Activated naive CD4-positive, alpha-beta T cell (primary cell): ENCODE measurements at places on chromosomes 11 and 22.

GRCh38 chr22:25509374-25509791 is 55.1 kb upstream of the GRK3 start:
- no peak for DNase-seq

- DNase-seq, result no peak
Measured at GRCh38 chr11:97937501-97937900, 1083.2 kb upstream of the CNTN5 start.

GRCh38 chr22:50242406-50242949 is 2.3 kb downstream of the TUBGCP6 start:
- no peak for DNase-seq

GRCh38 chr11:124971810-124972209 is 17.8 kb downstream of the CCDC15 start:
- DNase-seq, result no peak

GRCh38 chr11:123525511-123525918 is 95.4 kb downstream of the GRAMD1B start:
- no peak for DNase-seq

DNA sequence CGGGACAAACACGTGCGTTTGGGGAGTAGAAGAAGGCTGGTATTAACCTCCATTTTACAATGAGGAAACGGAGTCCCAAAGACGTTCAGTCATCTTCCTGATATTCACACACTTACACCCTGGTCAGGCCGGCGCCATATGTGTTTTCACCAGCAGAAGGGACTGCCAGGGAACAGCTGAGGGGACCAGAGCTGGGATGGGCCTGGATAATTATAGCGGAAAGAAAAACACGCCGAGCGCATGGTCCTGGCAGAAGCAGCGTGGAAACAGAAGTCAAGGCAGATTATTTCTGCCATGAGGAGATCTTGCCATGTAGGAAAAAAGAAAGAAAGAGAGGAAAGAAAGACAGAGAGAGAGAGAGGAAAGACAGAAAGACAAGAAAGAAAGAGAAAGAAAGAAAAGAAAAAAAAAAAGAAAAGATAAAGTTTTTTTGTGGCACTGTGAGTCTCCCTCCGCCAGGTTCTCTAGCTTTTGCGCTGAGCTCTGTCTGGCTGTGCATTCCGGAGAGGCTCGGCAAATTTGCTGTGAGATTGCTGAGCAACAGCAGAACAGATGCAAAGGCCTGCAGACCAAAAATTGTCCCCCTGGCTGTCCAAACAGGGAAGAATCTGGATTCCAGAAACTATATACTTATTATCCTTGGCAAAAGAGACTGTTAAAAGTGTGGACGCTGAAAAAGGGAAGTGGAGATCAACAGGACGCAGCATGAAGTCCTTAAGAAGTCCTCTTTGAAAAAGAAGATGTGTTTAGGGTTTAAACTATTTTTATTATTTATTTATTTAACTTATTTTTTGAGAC is 1.3 kb upstream of the UCP2 start:
- DNase-seq, result no peak

DNA sequence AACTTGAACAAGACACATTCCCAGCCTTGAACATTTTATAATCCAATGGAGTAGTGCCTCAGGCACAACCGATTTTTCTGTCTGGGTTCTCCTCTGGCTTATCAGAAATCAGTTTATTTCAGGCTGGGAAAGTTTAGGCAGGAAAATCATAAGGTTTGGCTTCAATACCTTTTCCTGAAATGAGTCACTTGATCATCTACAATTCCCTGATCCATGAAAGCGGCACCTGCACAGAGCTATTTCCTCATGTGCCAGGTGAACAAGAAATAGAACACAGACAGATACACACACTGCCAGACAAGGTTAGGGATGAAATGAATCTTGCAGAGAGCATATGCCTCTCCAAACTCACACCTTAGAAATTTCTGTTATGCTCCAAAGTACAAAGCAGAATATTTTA is 106.7 kb upstream of the OR9G4 start:
- DNase-seq, result no peak

- DNase-seq, result no peak
Measured at GRCh38 chr11:107789767-107790166, 68.8 kb downstream of the SLC35F2 start.

DNA sequence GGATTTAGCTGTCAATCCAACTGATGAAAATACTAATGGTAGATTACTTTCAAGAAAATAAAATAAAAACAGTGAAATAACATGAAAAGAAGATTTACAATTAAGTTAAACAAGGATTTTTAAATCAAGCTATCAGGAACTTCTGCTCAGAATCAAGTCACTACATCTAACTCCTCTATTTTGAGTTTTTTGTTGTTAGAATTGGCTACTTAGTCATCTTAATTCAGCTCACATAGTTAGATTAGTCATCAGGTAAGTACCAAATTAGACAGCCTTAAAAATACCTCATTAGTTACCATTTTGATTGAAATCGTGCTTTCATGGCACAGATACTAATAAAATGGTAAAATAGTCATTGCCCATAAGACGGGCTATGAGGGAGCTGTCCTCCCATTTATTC is 35.8 kb downstream of the BTG4 start:
- no peak for DNase-seq

DNA sequence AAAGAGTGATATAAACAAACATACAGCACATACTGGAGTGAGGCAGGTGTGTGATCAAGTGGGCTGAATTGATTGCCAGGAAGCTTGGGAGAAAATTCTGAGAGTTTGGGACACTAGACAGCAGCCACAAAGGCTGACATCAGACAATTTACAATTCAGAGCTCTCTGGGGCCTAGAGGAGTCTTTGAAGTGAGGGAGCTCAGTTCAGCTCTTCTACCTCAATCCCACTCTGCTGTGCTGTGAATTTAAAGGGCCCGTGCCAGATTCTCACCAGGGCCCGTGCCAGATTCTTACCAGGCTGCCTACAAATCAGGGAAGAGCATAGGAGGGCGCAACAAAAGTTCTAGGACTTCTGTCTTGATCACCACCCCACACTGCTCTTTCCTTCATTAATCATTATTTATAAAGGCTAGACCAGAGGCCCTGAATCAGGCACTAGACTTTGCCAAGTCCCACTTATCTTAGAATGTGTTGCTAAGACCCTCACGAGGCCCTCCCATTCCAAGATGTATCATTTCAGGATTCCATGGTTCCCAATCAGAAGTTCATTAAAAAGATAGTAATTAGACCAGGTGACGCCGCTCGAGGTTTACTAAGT is 112.4 kb downstream of the KIRREL3 start:
- no peak for DNase-seq

DNA sequence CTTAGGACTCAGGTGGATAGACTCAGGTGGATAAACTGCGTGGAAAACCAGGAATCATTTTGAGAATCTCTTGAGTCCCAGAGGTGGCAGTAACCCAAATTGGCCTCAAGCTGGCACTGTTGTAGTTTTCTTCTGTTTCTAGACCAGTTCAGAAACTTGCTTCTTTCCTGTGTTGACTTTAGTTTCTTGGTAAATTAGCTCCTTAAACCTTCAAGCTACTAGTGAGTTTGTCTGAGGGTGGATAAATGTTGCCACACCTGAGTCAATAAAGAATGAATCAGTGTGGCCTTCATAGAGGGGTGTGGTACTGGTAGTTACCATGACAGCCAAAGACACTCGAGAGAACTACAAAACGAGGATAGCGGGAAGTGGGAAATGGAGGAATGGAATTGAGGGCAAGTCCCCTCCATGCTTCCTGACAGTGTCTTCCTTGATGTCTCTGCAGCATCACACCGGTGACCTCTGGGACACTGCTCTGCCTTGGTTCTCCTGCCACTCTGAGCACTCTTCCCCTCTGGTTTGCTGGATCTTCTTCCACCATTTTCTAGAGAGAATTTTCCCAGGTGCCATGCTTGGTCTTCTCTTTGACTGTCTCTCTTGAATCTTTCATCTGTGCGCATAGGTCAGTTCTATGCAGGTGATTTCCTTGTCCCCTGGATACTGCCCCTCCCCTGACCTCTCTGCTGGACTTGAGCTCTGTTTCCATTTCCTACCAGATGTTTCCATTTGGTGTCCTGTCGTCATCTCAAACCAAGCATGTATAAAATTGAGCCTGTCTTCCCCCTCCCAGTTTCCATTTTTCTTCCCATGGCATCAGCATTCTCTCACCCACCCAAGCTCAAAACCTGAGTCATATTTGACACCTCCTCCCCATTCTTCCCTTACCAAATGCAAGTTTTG is 7.2 kb downstream of the POLD4 start:
- no peak for DNase-seq

DNA sequence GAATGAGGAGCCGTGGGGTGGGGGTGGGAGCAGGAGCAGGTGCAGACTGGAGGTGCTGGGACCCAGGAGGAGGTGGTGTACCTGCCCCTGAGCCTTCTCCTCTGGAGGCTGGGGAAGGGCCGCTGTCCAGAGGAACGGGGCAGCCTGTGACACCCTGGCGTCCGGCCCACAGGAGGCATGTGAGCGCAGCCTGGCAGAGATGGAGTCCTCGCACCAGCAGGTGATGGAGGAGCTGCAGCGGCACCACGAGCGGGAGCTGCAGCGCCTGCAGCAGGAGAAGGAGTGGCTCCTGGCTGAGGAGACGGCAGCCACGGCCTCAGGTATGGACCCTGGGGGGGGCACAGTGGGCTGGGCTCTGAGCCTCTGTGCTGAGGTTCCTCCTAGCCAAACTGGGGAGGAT is 42.2 kb upstream of the GCAT start:
- no peak for DNase-seq

DNA sequence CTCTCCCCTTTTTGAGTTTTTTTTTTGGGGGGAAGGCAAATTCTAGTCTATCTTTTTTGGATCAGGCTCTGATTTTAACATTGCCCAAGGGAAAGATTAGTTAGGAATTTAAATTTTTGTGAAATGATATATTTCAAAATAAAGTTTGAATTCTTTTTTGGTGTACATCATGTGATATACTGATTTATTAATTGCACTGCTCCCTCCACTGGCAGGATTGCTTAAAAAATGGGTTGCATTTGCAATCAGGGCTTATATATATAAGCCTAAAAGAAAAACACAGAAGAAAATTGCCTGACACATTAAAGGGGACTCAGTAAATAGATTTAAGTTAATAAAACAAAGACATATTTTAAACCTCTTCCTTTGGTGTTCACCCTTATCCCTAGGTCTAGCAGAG is 1.2 kb downstream of the DYNC2H1 start:
- no peak for DNase-seq

GRCh38 chr11:95307286-95307685 is 76.3 kb upstream of the SESN3 start:
- DNase-seq, result no peak
